ENCODE measurements at places on chromosomes 12 and 14.

GRCh38 chr12:95402096-95402495 is 71.9 kb upstream of the METAP2 start:
- no peak for DNase-seq

DNA sequence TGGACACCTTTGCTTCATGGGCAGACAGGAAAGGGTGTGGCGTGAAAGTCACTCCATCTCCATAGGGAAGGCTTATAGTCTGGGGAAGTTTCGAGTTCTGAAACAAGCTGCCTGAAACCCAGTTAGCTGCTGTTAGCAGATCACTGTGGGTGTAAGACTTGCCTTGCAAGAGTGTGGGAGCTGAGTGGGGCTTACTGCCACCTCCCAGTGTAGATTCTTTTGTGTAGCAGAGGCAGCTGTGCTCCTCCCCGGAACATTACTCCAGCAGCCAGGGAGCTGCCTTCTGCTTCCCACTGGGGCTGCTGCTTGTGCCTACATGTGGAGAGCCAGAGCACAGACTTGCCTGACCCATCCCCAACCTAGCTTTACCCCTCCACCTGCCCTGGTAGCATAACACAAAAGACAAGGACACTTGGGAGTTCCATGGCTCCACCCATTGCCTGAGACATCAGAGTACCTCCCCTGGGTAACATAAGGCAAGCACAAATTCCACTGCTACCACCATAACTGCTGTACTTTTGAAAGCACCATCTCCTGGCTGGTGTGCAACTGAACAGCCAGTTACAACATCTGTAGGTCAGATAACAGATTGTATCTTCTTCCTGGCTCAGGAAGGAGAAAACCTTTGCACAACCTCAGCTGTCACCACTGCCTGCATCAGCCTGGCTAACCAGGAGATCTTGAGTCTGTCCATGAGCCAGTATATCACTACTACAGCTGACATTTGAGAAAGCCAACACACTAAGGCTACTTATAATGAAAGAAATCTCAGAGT is 69.5 kb downstream of the ADAMTS20 start:
- DNase-seq: no peak

GRCh38 chr14:61750708-61751474 is 11.3 kb upstream of the SNAPC1 start:
- DNase-seq: peak; percentile 79

DNA sequence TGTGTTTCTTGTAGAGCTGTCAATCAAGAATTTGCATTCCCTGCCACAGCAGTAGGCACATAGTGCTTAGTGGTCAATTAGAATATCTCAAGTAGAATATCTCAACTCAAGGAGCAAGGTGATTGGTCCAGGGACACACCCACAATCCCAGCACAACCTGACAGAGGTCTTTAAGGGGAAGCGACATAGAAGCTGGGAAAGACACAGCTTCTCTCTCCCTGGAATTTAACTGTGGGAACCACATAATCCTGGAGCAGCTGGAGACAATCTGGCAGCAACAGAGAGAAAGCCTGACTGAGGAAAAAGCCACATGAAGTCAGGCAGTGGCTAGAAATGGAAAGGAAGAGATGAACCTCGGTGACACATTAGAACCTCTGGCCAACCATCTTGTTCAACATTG is 85.7 kb upstream of the LMO3 start:
- DNase-seq: no peak

DNA sequence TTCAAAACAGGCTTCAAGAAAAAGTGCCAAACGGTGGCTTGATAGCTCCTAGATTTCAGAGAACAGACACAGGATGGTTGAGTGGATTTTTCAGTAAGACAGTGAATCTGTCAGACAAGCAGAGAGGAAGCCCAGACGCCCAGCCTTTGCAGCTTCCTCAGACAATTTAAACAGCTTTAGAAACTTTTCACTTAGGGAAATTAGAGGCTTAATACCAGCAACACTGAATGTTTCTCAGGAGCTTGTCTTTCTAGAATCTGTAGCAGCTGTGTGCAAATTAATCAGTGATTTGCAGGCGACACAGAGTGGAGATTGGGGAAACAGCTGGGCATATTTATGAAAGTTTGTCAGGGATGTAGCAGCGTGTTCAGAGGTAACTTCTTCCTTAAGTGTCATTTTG is 362.1 kb downstream of the GALC start:
- DNase-seq: no peak
